ENCODE measurements at places on chromosomes 7 and 10.

DNA sequence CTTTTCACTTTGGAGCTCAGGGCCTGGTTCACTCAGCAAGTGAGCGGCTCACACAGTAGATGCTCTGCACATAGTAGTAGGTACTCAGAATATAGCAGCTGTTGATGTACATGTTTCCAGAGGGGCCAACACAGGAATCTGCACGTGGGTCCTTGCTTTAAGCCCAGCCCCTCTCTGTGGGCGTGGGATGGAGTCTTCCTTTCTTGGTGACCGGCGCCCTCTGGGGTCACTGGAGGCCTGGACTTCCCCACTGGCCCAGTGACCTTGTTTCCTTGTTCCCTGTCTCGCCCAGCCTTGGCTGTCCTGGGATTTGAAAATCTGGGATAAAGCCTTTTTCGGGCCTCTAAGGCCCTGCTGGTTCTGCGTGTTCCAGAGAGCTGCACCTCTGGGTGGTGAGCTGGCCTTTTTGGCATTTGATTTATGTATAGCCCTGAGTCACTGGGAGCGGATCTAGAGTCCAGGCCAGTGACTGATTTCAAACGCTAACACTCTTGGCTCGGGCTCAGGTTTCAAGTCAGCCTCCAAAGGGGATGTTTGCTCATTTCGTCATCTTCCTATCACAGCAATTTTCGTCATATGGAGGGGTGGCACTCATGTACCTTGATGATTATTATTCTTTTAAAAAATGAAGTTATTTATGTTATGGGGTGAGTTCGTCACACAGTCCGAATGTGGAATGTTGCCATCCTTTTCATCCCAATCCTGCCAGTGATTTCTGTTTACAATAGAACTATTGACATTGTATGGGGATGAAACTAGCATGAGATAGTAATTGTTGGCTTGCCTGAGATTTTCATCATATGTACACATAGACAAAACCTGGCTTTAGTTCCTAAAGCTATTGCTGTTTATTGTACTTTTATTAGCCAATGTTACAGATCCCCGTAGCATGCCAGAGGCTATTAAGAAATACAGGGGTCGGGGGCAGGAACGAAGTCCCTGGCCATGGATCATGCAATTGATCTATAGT is 65.5 kb downstream of the CUX1 start:
- DNase-seq: no peak

- DNase-seq: no peak
These were observed 1.0 kb upstream of the PAX2 start for GRCh38 chr10:100744136-100744986.

- no peak for DNase-seq
These were observed 8.9 kb upstream of the EMX2 start for GRCh38 chr10:117533507-117534281.

GRCh38 chr10:11351801-11352200 is 259.6 kb downstream of the USP6NL start:
- no peak for DNase-seq

DNA sequence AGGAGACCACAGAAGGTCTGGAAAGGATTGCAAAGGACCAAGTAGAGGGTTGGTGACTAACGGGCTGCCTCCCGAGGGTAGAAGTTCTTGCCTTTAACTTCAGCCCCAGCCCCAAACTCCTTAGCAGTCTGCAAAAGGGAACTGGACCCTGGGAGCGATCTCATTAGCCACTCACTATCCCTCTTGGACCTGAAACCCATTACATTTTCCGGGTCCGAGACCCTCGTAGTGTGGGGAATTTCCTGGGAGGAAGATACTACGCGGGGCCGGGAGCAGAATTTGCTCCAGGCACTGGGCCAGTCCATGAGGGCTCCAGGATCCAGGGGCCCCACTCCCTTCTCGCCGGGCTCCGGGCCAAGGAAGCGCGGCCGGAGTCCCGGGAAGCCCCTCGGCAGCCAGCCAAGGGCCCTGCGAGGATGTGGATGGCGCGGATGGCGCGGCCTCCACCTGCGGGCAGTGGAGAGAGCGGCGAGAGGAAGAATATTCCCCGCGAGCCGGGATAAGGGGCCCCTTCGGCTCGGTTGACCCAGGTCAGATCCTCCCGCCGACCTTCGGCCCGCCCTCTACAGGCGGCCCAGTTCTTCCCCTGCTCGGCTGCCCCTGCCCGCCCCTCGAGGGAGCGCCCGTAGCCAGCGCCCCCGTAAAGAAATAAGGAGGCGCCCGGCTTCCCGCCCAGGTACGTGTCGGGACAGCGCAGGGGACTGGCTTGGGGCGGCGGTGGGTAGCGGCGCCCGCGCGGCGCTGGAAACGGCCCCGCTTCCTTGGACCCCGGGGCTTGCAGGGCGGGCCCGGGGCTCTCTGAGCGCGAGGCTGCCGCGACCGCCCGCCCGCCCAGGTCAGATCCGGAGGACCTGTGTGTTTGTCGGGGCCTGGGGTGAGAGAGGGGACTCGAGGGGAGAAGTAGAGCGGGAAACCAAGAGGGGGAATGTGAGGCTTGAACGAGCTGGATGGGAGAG is at the start of gene MYO3A:
MYO3A (plus strand) TSS at position 577 of the 956 bp plus-strand sequence. CDS start 17,882 bp downstream, outside the sequence.
- no peak for DNase-seq
